ENCODE measurements at places on chromosomes 1 and 21. TPM values are rescaled to one million over a fixed set of nuclear protein-coding genes. Genes with fewer than 3 reads are reported as not detected.

The TMEM240 gene
- 3.1 TPM for total RNA-seq

- DNase-seq: no peak
These were observed 14.6 kb upstream of the PRMT2 start for GRCh38 chr21:46620846-46621245.

- DNase-seq: no peak
These were observed 17.0 kb downstream of the CAMK1G start for GRCh38 chr1:209600541-209600940.

GRCh38 chr1:36497207-36497606 lies 14.5 kb upstream of the CSF3R start:
- no peak for DNase-seq

The KCNK2 gene
- total RNA-seq: 7.1 TPM

- no peak for DNase-seq
These were observed 217.7 kb downstream of the COL24A1 start for GRCh38 chr1:85938829-85939228.

The OLFML3 gene
- 30.5 TPM for total RNA-seq

Data from type B pancreatic cell (in vitro differentiated cells).